Fibroblast of upper back skin (primary cell): ENCODE measurements at places on chromosomes 3 and 15.
A peak's percentile ranks its signal among the peaks of the same experiment; 100 is the strongest.

DNA sequence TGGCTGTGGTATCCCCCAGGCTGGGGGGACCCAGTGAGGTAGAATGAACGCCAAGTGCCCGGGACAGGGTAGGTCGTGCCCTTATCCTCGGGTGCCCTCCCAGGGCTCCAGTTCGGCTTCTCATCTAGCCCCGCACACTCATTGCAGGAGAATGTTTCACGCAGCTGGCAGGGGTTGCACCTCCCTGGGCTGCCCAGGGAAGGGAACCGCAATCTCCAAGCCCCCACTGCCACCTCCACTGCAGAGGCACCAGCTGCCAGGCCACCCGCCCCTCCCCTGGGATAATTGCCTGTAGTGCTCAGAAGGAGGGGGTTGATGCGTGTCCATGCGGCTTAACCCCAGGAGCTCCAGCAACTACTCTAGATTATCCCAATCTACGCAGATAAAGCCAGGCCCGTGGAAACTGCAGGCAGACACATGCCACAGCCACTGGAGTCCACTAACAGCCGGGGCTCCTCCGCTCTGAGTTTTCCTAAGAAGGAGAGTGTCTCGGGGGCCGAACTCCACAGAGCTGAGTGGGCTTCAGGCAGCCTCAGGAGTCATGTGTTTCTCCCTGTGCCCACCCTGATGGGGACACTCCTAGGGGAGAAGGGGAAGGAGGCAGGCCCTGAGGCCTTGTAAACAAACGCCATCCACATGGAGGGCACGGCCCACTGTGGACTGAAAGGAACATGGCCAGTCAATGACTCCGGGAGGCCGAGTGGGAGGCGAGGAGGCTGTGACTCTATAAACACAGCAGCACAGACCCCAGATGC, 137.2 kb upstream of the IQSEC1 start:
- no peak for DNase-seq

- DNase-seq: no peak
Observed at GRCh38 chr15:45993072-45993471, 358.2 kb downstream of the SQOR start.

DNA sequence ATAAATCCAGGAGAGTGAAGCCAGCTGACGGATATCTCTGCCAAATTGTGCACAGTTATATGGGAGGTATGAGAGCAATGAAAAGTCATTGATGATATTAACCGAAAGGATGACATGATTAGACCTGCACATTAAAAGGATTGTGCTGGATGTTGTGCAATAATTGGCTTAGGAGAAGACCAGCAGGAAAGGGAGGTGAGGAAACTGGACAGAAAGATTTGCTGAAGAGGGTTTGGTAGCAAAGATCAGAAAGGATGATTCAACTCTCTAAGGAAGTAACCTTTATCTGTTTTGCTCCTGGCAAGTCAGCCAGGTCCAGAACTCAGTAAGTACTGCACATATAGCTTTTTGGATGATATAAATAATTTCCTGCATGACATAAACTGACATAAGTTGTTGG, 704.7 kb downstream of the GRM7 start:
- DNase-seq: no peak

DNA sequence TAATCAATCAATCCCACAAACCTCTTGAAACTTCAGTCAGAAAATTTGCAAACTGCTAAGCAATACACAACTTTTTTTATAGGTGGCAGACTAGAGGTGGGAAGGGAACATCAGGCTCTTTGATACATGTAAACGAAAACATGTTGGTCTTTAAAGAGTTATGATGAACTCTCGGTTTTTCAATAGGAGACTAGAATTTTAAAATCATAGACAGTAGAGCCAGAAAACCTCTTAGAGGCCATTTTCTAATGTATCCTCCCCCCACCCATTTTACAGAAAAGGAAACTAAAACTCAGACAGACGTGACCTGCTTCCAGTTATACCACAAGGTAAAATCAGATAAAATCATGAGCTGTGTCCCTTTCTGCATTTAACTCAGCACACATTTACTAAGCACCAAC, 179.1 kb upstream of the LPP start:
- no peak for DNase-seq

GRCh38 chr3:123194552-123194951, 7.2 kb upstream of the SEC22A start:
- peak; percentile 16 for DNase-seq

GRCh38 chr15:63264688-63265293, 12.6 kb upstream of the APH1B start:
- no peak for DNase-seq

GRCh38 chr3:193530231-193531165, 24.2 kb downstream of the ATP13A4 start:
- DNase-seq: no peak

DNA sequence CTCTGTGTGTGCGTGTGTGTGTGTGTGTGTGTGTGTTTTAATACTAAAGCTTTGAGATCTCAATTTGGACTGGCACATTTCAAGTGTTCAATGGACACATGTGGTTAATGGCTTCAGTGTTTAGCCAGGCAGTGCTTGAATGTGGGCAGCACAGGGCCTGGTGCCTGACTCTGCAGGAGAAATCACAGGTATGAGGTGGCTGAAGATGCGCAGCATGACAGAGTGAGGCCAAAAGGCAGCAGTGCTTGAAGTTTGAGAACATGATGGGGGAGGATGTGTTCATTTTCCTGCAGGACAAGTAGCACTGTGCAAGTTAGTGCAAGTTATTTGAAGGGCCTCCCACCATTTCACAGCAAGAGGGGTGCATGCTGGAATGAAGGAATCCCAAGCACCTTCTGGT, 620.5 kb upstream of the TBL1XR1 start:
- no peak for DNase-seq

DNA sequence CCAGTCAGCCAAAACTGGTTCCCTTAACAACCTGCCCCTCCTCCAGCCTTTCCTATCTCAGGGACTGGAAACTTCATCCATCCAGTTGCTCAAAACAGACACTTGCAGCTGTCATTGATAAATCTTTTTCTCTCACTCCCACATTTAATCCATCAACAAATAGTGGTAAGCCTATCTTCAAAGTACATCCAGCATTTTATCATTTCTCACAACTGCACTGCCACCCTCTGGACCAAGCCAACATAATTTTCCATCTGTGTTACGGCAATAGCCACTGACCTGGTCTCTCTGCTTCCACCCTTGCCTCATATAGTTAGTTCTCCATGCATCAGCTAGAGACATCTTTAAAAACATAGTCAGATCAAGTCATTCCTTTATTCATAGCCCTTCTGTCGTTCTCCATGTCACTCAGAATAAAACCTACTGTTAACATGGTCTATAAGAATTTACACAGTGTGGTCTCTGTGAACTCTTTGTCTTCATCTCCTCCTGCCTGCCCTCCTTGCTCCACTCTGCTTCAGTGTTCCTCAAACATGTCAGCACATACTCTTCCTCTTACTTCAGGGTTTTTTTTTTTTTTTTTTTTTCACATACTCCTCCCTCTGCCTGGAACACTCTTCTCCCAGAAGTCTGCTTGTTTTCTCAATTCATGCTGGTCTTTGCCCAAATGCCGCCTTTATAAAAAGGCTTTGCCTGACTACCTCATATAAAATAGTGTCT, 102.5 kb upstream of the COL6A5 start:
- DNase-seq: peak; percentile 5

DNA sequence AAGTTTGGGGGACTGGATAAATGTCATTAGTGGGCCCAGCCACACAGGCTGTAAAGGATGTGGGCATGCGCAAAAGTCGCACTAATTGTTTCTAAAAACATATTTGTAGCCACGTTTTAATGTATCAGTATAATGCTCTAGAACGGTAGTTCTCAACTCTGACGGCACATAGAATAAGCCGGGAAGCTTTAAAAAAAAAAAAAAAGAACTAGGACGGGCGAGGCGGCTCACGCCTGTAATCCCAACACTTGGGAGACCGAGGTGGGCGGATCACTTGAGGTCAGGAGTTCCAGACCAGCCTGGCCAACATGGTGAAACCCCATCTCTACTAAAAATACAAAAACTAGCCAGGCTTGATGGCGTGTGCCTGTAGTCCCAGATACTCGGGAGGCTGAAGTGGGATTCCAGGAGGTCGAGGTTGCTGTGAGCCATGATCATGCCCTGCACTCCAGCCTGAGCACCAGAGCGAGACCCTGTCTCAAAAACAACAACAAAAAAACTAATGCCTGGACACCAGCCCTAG, 618 bp upstream of the MON1A start:
- no peak for DNase-seq

GRCh38 chr3:108605491-108605890, 16.0 kb downstream of the DZIP3 start:
- DNase-seq: no peak

DNA sequence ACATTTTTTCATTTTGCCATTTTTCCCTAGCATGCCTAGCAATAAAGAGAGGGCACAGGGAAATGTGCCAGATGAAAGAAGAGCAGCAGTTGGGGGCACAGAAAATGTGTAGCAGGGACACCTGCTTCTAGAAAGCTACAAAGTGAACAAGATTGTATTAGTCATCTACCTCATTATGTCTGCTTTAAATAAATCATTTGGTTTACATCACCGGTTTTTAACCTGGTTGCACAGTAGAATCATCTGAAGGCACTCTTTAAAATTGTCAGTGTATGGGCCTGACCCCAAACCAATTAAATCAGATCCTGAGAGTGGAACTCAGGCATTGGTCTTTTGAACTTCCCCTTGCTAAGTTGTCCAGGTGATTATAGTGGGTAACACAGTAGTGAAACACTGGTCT, 73.8 kb downstream of the ZBBX start:
- DNase-seq: no peak

DNA sequence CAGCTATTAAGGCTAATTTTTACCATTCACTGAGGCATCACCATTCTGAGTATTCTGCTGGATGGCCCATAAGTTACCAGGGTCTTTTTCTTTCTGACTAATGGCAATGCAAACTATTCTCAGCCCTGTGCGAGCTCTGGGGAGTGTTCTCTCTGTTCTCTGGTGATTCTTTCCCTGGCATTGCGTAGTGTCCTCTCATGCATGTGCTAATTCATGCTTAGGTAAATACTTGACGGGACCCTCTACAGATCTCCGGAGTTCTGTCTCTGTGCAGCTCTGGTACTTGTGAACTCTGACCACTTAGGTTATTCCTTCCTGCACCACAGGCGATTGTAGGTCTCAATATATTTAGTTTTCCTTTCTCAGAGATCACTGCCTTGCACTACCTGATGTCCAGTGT, 34.8 kb downstream of the UBE2E1 start:
- DNase-seq: no peak

- no peak for DNase-seq
Observed at GRCh38 chr15:51110171-51110570, 15.5 kb upstream of the TNFAIP8L3 start.

GRCh38 chr3:134799393-134799792, 4.3 kb downstream of the EPHB1 start:
- no peak for DNase-seq
